ENCODE measurements at places on chromosomes 6 and 20. TPM values are rescaled to one million over a fixed set of nuclear protein-coding genes. Genes with fewer than 3 reads are reported as not detected.

The C6orf15 gene
- total RNA-seq: not detected

The GGT7 gene
- total RNA-seq: 4.4 TPM

The BPI gene
- total RNA-seq: not detected

The GPSM3 gene
- 5.4 TPM for total RNA-seq

The MUC22 gene
- not detected for total RNA-seq

The TUBB2B gene
- 28.6 TPM for total RNA-seq

The CDKAL1 gene
- 32.2 TPM for total RNA-seq

The COL21A1 gene
- total RNA-seq: 0.16 TPM

The ZSWIM1 gene
- 13.7 TPM for total RNA-seq

- peak; percentile 73 for DNase-seq
Measured at GRCh38 chr6:146857180-146857979, 258.6 kb downstream of the ADGB start.

DNA sequence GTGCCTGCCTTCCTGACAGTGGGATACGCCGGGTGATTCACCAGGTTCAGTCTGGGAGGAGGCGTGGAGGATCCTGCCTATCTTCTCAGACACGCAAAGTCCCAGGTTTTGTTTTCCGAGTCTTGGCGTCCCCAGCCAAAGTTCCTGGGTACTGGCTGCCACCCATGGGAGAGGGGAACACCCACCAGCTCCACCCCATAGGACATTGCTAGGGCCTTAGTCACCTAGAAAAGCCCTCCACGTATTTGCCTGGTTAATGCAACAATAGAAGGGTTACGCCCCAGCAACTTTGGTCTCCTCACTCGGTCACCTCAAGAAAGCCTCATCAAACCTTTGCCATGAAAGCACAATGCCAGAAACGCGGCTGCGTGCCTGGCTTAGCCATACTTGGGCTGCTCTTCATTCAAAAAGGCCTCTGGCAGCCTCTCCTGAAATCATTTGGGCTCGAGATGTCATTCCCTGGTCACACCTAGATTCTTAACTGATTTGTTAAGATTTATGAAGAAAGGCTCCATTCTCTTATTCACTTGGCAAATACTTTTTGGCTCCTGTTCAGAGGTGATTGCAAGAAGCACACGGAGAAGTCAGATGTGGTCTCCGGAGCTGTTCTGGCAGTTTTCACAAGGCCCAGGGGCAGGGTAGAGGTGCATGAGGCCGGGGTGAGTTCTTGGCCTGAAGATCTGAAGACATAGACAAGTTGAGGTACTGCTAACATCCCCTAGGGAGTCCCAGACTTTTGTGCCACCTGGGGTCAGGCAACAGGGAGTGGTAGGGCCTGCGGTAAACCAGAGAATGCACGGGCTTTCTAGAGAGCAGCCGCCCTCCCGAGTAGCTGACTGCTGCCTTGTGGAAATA, 35.5 kb upstream of the ZNF133 start:
- DNase-seq: no peak

GRCh38 chr6:18405477-18406293, 18.5 kb downstream of the RNF144B start:
- no peak for DNase-seq

DNA sequence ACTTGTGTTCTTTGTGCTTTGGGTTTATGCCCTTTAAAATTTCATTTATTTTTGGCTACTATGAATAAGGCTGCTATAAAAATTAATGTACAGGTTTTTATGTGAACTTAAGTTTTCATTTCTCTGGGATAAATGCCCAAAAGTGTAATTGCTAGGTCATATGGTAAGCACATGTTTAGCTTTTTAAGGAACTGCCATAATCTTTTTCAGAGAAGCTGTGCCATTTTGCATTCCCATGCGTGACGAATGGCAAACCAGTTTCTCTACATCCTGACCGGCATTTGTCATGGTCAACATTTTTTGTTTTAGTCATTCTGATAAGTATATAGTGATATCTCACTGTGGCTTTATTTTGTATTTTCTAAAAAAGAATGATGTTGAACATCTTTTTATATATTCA, 236.0 kb upstream of the SGK1 start:
- DNase-seq: no peak

DNA sequence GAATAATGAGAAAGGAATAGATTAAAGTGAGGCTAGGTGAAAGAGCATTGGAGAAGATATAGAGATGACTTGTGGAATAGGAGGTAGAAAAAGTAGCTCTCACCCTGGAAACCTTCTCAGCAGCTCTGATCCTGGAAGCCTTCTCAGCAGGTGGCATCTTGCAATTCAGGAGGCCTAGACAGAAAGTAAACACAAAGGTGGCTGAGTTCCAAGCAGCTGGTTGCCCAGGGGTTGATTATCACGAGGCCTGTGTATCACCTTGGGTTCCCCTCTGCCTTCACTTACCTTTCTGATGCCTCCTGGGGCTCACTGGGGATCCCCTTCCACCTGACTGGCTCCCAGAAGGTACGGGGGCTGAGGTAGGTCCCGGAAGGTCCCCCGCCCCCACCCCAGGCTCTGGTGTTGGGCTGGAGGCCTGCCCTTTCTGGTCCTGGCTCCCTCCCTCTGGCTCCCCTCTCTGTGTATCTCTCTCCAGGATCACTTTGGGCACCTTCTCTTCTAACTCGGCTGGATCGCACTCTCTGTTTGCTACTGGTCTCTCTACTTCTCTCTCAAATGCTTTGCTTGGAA, 9.7 kb downstream of the MDC1 start:
- DNase-seq: no peak

- no peak for DNase-seq
Measured at GRCh38 chr6:80608881-80609280, 502.4 kb downstream of the BCKDHB start.

DNA sequence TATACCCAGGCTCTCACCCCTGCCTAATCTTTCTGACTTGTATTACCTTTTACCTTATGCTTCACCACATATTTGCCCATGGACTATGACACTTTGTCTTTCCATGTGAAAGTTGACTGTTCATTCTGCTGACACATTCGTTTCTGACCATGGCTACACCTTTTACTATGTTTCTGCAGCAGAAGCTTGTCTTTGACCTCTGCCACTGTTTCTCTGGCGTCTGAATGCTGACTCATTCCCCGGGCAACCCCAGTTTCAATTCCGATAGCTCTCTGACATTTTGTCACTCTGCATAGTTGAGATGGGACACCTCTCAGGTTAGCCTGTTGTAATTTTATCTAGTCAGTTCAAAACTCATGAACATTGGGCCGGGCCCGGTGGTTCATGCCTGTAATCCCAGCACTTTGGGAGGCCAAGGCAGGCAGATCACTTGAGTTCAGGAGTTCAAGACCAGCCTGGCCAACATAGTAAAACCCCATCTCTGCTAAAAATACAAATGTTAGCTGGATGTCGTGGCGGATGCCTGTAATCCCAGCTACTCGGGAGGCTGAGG, 50.7 kb downstream of the SLC26A8 start:
- no peak for DNase-seq

GRCh38 chr6:153231048-153231646, 100.1 kb upstream of the RGS17 start:
- DNase-seq: peak; percentile 68

- DNase-seq: peak; percentile 24
Measured at GRCh38 chr6:9710574-9710973, 704.3 kb downstream of the TFAP2A start.

DNA sequence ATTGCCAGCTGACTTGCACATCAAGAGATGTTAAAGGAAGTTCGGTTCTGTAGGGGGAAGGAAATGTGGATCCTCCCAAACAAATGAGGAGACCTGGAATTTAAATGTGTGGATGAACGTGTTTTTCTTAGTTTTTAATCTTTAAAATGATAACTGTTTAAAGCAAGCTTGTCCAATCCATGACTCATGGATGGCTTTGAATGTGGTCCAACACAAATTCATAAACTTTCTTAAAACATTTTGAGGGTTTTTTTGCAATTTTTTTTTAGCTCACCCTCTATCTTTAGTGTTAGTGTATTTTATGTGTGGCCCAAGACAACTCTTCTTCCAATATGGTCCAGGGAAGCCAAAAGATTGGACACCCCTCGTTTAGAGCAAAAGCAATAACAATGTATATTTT, 12.6 kb downstream of the TUBB2B start:
- no peak for DNase-seq

DNA sequence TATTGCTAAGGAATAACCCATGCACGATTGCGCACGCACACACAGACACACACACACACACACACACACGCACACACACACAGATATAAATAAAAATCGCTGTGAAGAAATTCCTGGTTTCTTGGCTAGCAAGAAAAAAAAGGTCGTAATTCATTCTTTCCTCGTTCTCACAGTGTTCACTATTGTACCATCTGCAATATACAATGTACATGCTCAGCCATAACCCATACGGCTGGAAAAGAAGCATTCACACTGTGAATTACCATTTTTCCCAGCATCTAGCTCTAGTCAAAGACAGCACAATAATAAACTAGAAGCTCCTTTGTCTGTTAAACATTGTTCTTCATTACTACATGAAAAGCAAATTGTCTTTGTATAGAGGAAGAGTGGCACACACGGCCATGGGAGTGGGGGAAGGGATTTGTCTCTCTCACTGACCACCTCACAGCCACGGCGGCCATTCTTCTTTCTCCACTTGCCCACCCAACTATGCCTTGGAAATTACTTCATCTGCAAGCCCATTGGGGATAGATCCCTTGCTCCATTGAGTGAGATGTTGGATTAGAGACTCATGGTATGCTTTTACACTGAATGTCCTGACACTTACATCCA, 115.3 kb upstream of the ID4 start:
- DNase-seq: no peak

DNA sequence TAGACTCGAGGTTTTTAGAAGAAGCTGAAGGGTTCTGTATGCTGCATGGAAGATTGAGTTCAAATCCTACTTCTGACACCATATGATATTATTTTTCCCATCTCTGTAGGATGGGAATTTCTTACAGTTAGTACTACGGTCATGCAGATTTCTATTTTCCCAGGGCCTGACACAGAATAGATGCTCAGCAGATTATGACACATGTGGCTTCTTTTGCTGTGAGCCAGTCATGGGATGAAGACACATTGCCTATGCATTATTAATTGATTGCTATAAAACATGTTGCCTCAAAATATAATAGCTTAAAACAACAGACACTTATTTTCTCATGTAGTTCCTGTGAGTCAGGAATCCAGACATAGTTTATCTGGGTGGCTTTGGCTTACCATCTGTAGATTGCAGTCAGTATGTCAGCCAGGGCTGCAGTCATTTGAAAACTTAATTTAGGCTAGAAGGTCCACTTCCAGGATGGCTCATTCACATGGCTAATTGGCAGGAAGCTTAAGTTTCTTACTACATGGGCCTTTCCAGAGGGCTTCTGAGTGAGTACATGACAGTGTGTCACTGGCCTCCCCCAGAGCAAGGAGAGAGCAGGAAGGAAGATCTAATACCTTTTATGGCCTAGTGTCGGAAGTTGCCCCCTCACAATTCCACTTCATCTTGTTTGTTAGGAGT, 29.5 kb downstream of the TOP1 start:
- no peak for DNase-seq

Data from SK-MEL-5 (cell line).